ENCODE measurements at places on chromosomes 1 and 21.

GRCh38 chr1:84774669-84775534, 84.6 kb upstream of the SSX2IP start:
- DNase-seq, result no peak

- DNase-seq, result no peak
Measured at GRCh38 chr21:45534636-45535331, 7.5 kb downstream of the SLC19A1 start.

GRCh38 chr1:224457782-224458144, 23.2 kb upstream of the WDR26 start:
- DNase-seq, result no peak

DNA sequence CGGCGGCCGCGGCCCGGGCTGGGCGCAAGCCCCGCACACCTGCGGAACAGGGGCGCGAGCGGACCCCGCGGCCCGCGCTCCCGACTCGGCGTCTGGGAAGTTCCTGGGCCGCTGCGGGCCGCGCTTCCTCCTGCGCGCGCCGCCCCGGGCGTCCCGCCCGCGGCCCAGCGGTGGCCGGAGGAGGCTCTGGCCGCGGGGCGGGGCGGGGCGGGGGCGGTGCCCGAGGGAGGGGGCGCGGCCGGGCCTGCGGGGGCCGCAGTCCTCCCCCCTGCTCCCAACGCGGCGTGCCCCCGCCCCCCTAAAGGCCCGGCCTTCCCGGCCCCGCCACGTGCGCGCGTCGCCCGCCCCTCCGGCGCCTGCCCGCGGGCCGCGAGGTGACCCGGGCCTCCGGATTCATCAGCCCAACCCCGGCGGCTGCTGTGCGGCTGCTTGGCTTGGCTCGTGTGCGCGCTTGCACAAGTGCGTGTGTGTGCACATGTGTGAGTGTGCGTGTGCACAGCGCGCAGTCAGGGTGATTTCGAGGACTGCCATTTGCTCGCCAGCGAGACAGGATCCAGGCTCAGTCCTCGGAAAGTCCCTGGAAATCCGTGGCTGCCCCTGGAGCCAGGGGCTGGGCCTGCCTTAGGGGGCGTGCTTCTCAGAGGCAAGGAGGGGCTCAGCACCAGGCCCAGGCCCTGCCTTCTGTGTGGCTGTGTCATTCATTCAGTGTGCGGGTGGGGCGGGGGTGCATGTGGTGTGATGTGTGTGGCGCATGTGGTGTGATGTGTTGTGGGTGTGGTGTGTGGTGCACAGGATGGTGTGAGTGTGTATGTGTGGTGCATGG, at the start of gene C2CD2:
Gene C2CD2 (minus strand): TSS at position 188 of the 823 bp plus-strand sequence. CDS start 370 bp downstream, outside the sequence.
- peak; percentile 4 for DNase-seq

GRCh38 chr1:185062710-185063370, 17.5 kb downstream of the RNF2 start:
- DNase-seq, result no peak

- no peak for DNase-seq
Measured at GRCh38 chr1:223030871-223031400, 112.1 kb downstream of the TLR5 start.

- DNase-seq, result no peak
Measured at GRCh38 chr1:8257621-8258020, 60.3 kb upstream of the SLC45A1 start.

GRCh38 chr1:24504560-24504959, 1.9 kb downstream of the RCAN3 start:
- no peak for DNase-seq

DNA sequence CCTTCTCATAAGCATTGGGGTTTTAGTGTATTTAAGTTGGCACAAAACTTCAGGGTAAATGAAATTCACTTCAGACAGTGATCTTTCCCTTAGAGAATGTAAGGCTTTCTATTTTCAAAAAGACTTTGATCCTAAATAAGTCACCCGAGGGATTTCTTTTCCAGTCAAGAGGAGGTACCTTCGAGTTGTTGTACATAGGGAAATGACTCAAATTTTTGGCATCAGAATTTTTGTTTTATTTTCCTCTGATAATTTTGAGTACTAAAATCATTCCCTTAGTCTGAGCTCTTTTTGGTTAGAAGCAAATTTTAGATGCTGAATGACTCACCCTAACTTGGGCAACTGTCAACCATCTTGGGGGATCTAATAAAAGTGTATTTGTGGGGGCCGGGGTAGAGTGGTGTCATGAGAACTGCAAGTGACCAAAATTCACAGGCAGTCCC, 193.9 kb downstream of the DHRS3 start:
- DNase-seq, result no peak

GRCh38 chr1:219536038-219536437, 76.9 kb downstream of the ZC3H11B start:
- no peak for DNase-seq

- DNase-seq, result no peak
Measured at GRCh38 chr1:211133393-211133835, 534 bp downstream of the KCNH1 start.

DNA sequence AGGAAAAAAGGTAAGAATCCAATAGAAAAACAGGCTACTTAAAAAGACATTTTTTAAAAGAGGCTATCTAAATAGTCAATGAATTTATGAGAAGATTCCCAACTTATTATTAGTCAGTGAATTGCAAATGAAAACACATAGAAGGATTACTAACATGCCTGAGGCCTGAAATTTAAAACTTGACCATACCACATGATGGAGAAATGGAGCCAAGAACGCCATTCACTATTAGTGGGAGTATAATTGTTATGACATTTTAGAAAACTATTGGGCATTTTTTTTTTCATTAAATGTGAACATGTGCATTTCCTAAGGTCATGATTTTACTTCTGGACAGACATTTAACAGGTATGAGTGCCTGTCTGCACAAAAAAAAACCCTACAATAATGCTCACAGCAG, 24.8 kb upstream of the OR2B11 start:
- no peak for DNase-seq

- DNase-seq, result no peak
Measured at GRCh38 chr1:71980556-71980955, 301.8 kb downstream of the NEGR1 start.
